ENCODE measurements at places on chromosomes 7 and 10.

- no peak for DNase-seq
These were observed 14.2 kb downstream of the HK1 start for GRCh38 chr10:69292459-69292858.

GRCh38 chr7:148699782-148700629 lies 1.3 kb downstream of the CUL1 start:
- DNase-seq, result no peak

- DNase-seq, result no peak
These were observed 106.5 kb upstream of the ANLN start for GRCh38 chr7:36283181-36283580.

DNA sequence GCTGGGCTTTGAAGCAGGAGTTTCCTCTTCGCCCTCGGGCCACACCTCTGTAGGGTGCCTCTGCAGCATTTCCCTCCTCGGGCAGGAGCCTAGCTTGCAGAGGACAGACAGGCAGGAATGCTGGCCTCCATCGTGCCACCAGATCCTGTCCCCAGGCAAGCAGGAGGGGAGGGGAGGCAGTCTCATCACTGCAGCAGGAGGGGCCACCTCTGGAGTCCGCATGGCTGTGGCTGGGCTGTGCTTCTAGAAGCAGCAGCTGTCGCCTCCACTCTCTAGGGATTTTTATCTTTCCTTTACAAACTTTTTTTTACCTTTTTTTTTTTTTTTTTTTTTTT lies 181.4 kb downstream of the CUX1 start:
- peak; percentile 67 for DNase-seq

DNA sequence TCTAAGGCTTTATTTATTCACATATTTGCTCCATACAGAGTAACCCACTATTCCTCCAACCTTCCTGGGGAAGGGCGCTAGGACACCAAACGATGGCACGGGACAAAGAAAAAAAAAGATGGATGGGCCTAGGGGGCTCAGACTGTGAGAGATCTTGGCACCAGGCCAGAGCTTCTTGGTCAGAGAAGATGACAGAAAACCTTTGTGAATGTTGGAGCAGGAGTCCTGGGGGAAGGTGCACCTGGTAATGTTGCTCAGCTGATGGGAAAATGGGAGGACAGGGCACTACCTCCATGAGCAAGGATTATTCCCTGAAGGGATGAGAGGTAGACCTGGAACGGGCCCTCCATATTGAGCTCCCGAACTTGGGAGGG lies 1.4 kb upstream of the SH3PXD2A start:
- DNase-seq, result no peak

GRCh38 chr10:4822208-4822607 lies 3.8 kb upstream of the AKR1E2 start:
- no peak for DNase-seq

DNA sequence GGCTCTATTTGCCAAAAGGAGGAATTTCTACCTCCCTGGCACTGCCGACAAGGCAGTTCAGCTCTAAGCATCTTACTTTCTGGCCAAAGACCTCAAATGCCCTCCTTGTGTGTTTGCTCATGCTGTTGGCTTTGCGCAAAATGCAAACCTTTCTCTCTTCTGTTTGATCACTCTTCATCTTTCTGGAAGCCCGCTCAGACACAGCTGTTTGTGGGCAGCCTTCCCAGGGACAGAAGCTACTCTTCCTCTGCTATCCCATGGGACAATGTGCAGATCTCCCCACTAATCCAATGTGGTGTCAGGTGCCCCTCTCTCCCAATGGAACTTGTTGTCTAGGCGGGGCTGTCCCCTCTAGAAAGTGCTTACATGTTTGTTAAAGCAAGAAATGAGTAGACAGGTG lies 278.7 kb downstream of the CCSER2 start:
- DNase-seq, result no peak

DNA sequence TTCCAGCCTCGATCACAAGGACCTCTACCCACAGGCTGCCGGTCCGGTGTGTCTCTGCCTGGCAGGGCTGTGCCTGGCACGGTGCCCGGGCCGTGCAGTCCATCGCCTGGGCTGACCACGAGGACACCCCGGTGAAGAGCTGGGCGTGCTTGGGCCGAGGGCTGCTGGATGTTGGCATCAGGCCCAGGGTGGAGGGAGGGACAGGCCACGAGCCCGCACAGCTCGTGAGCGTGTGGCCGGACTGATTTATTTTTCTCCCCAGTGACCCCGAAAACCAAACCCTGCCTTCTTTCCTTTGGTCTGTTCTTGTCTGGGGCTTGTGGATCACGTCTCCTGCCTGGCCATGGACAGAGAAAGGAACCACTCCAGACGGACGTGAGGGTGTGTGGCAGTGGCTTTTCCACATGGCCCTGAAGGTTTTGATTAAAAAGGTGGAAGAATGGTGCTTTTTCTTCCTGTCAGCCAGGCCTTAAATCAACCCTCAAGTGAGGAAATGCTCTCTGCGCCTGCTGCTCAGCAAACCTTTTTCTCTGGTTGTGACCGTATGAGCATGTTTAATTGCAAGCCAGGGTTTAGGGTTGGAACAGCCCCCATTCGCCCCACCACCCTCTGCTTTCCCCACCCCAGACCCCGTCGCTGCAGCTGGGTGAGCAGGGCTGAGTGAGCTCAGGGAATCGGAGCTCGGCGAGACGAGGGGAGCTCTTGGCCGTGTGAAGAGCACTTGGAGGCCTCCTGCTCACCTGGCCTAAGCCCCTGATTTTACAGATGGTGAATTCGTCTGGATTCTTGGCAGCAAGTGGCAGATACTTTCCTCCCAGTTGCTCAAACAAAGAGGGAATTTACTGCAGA lies 130.1 kb downstream of the RGS10 start:
- DNase-seq, result no peak

DNA sequence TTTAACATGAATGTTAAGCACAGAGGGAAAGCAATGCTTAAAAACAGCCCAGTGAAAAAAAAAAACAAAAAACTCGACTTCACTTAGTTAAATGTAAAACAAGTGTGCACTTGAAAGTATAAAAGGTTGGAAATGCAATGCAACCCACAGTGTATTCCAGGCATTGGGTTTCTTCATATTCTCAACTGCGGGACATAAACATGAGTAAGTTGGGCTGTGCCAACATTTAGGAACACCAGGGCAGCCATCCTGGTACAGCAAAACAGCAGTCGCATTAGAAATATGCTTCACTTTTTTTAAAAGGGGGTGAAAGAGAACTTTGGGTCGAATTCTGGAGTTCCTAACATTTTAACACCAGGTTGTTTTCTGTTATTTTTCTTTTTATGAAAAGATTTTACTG lies 937 bp downstream of the STEAP1 start:
- DNase-seq, result no peak

DNA sequence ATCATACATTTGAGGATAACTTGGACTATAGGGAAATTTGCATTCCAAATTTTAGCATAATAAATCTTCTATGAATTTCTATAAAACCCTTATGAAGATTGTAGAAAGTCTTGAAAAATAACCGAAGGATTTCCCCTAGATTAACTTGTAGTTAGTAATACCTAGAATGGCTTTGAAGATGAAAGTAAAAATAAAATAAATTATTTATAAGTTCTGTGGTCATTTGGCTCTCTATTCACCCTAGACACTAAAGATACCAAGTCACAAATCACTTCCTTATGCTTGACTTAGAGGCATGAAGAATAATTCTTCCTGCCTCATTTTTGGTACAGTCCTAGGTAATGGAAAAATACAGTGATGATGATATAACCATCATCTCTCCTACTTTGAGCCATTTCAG lies 79.3 kb downstream of the CSTF2T start:
- DNase-seq, result no peak

DNA sequence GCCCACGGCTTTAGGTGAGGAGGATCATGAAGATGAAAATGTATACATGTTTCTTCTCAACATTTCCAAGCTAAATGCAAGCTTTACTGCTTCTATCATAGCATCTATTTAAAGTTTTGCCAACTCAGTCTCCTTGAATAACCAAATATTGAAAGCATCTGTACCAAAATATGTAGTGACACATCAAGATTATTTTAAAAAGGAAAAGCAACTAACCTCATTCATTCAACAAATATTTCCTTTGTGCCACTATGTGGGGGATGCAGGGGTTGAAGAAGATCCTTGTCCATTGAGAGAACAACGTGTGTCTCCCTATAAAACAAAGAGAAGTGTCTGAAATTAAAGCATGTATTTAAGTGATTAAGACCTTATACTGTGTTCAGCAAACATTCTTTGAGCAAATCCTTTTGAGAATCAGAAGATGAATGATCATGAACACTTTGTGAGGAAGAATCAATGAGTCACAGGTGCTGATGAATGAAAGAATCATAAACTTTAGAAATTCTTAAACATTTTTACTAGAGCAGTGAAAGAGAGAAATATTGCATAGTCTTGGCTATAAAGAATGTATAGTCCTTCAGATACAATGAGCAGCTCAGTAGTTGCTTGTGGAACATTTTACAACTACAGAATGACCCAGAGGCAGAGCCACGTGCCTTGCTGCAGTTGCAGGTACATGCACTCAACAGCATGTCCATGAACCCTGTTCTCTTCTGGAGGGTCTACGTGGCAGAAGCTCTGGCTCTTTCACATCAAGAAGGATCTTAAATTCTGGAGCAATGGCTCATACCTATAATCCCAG lies 13.9 kb downstream of the TAS2R60 start:
- DNase-seq, result no peak

- no peak for DNase-seq
These were observed 415.1 kb downstream of the CCSER2 start for GRCh38 chr10:84743483-84743882.

DNA sequence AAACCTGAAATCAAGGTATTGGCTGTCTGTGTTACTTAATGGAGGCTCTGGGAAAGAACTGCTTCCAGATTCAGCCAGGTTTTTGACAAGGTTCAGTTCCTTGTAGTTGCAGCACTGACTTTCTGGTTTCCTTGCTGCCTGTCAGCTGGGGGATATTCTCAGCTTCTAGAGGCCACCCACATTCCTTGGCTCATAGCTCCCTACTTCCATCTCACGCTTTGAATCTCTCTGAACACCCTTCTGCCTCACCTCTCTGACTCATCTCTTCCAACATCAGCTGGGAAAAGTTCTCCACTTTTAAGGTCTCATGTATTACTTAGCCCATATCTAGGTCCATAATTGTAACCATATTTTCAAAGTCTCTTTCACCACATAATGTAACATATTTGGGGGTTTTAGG lies 22.9 kb upstream of the GPR22 start:
- DNase-seq, result no peak

DNA sequence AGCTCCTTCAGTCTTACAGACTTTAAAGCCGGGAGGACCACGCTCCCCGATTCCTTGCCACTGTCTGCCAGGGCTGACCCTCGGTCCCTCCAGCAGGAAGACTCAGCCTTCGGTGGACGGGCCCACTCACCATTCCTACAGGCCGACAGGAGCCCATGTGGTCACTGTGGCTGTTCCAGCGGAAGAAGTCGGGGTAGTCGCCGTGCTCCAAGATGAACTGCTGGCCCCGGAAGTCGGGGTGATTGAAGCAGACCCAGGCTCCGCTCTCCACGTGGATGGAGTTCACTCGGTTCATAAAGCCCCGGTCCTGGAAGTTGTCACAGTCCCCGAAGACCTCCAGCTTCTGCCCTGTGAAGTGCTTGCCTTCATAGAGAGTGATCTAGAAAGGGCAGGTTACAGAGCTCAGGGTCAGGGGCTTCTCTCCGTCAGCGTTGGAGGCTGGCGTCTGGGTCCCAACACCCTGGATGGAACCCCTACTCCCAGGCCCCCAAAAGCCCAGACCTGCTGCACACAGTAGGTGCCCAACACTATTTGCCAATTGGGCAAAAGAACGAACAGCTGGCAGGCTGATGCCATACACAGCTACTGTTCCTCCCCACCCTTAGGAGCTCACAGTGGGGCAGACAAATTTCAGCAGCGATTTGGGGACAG lies 1.9 kb downstream of the CRYGN start:
- no peak for DNase-seq

- no peak for DNase-seq
These were observed 91.2 kb upstream of the MYL10 start for GRCh38 chr7:101720324-101720723.

DNA sequence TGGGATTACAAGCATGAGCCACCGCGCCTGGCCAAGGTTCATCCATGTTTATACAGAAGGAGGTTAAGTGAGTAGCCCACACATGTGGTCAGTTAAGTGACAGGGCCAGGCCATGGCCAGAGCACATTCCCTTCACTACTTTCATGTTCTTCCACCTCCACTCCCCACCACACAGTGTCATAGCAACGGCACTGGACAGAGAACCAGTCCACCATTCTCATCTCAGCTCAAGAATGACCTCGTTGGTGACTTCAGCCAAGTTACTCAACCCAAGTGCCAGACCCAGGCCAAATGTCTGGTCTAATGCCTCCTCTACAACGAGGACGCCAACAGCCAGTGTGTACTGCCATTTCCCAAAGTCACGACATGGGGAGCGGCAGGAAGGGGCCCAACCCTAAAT lies 62.4 kb downstream of the INHBA start:
- DNase-seq, result no peak
